Osteoblast (primary cell): ENCODE measurements at places on chromosomes 12 and 14. TPM values are rescaled to one million over a fixed set of nuclear protein-coding genes. Genes with fewer than 3 reads are reported as not detected.

ACOT6 gene
- total RNA-seq: not detected in 2 replicates

ANO2 gene
- under 0.01 and 0.29 TPM in 2 replicates for total RNA-seq

GRCh38 chr12:93183940-93184671 is 193.6 kb upstream of the NUDT4 start:
- DNase-seq: no peak

DNA sequence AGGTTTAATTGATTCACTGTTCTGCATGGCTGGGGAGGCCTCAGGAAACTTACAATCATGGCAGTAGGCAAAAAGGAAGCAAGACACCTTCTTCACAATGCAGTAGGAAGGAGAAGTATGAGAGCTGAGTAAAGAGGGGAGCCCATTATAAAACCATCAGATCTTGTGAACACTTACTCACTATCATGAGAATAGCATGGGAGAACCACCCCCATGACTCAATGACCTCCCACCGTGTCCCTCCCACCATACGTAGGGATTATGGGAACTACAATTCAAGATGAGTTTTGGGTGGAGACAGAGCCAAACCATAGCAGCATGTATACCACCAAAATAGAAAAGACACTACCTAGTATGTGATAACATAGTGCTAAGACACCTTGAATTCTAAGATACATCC is 2.9 kb upstream of the HMGA2 start:
- DNase-seq: no peak

CISTR gene
- total RNA-seq: not detected in 2 replicates

DNA sequence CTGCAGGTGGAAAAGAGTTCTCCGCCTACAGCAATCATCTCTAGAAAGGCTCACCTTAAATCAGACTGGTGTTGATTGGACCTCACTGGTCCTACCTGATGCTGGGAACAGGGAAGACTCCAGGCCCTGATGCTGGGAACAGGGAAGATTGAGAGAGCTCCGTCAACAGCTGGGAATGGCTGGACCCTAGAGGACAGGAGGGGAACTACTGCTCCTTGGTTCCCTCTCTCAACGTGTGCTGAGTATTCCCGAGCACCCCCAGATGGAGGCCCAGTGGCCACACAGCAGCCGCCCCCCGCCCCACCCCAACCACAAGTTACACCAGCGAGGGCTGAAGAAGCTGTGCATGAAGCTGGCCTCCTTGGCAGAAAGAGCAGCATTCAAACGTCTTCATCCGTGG is 240.3 kb downstream of the SLC15A4 start:
- DNase-seq: no peak

HAL gene
- total RNA-seq: 0.29 and 0.36 TPM in 2 replicates

GRCh38 chr12:45203767-45204166 is 12.1 kb upstream of the ANO6 start:
- DNase-seq: no peak

GRCh38 chr12:90038289-90038688 is 329.7 kb upstream of the ATP2B1 start:
- DNase-seq: no peak
